ENCODE measurements at places on chromosomes 4 and X.

DNA sequence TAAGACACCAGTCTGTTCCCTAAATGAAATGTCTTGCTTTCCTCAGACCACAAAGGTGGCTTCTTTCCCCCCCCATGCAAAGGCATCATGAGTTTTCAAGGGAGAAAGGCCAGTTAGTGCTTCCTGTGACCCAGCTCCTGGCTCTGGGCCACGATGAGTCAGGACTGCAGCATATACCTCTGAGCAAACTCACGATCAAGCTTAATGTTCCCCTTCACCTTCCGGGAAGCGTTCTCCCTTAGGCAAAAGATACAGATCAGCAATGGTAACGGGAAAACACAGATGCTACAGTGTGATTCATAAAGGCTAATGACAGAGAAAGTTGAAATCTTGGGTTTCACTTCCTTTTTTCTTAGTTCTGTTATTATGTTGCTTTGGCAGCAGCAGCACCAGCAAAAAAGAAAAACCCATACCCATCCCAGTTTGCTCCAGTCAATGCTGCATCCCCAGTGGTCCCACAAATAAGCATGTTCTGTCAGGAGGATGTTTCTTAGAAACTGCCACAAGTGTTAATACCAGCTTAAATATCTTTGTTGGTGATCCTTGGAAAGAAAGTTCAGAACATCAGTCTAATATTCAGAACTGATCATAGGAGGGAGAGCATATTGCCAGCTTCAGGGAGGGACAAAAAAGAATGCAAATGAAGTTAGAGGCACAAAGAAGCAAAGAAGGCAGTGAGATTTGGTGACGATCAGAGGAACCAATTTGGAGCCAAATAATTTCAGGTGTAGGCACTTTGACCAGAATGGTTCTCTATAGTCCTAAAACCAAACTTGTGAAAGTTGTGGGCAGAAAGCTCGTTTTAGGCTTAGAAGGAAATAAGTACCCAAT, 41.2 kb downstream of the LONRF3 start:
- DNase-seq = peak; percentile 61

DNA sequence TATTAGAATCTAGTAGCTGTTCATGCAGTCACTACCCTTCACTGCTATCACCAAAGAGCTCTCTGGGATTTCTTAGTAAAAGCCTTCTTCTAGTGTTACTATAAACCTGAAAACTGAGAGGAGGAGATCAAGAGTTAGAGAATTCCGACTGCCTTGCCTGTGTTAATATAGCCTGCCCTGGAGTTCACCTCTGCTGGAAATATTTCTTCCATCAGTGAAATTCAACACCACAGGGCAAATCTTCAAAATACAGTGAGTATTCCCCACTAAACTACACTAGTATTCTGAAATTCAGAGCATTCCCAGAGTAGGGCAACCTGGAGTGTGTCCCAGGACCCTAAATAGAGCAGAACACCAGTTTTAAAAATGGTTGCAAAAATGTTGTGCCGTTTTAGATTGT, 301.1 kb downstream of the ARHGAP24 start:
- DNase-seq = no peak

- DNase-seq = no peak
These were observed 4.8 kb upstream of the TENM3 start for GRCh38 chr4:182238355-182238931.

DNA sequence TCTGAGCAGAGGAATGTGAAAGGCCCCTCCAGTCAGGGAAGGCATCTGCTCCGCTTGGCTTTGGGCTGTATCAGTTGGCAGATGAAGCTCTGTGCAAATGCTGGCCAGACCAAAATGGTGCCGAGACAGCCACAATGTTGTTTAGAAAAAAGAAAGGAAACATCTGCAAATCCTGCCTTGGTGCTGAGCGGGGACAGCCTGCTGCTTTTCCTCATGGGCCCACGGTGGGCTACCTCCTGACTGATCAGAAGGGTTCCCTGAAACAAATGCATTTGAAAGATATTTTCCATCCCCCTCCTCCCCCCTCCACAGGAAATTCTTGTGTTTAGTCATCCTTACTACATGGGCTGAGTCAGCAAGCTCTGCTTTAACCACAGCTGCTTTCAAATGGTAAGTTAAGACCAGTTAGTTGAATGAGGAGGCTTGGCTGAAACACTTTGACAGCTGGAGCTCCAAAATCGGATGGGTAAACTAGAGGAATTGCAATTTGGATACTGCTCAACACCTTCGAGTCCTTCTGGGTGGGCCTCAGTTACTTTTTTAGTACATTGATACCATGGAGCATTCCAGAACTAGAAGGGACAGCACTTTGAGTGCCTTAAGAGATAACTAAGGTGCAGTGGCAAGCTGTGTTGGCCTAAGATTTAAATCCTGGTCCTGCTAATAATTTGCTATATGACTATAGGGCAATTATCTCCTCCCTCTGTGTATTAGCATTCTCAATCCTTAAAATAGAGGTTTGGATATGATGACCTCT, 36.0 kb downstream of the PLAC1 start:
- DNase-seq = peak; percentile 83

- no peak for DNase-seq
These were observed 530 bp upstream of the NMU start for GRCh38 chr4:55636656-55636999.
